ENCODE measurements at places on chromosomes 13 and 19.
A peak's percentile ranks its signal among the peaks of the same experiment; 100 is the strongest.

GRCh38 chr19:42577016-42577415 lies 17.7 kb downstream of the CEACAM8 start:
- DNase-seq, result no peak

DNA sequence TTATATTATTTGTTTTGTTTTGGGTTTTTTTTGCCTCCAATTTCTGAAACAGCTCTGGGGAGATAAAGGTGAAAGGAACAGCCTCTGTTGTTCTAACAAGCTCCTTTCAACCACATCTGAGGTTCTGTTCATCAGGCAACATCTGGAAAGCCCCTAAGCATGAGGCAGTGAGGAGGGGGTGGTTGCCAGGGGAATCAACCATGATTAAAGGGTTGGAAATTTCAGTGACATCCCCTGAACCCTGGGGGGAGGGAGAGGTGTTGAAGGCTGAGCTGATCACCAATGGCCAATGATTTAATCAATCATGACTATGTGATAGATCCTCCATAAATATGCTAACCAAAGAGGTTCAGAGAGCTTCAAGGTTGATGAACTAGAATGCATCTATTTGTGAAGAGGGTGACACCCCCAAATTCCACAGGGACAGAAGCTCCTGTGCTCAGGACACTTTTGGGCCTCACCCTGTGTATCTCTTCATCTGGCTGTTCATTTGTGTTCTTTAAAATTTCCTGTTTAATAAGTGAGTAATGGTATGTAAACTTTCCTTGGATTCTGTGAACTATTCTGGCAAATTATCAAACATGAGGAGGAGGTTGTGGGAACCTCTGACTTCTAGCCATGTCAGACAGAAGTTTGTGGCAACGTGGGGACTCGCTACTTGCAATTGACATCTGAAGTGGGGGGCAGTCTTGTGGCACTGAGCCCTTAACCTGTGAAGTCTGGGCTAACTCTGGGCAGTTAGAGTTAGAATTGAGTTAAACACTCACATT lies 221.3 kb downstream of the NHLRC3 start:
- no peak for DNase-seq

GRCh38 chr13:102779436-102780159 lies 6.0 kb upstream of the TEX30 start:
- DNase-seq, result no peak

DNA sequence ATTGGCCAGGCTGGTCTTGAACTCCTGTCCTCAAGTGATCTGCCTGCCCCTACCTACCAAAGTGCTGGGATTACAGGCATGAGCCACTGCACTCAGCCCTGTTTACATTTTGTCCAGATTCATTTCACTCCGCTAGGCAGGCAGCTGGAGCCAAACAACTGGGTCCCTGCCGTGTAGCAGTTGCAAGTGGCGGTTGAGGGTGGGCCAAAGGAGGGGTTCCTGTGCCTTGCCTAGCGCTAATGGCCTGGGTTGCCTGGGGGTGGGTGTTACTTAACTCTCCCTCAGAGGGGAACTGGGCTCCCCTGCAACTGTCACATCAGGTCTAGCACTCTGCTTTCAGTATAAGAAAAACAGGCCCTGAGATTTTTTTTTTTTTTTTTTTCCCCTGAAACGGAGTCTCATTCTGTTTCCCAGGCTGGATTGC lies 7.4 kb downstream of the ACP5 start:
- no peak for DNase-seq

DNA sequence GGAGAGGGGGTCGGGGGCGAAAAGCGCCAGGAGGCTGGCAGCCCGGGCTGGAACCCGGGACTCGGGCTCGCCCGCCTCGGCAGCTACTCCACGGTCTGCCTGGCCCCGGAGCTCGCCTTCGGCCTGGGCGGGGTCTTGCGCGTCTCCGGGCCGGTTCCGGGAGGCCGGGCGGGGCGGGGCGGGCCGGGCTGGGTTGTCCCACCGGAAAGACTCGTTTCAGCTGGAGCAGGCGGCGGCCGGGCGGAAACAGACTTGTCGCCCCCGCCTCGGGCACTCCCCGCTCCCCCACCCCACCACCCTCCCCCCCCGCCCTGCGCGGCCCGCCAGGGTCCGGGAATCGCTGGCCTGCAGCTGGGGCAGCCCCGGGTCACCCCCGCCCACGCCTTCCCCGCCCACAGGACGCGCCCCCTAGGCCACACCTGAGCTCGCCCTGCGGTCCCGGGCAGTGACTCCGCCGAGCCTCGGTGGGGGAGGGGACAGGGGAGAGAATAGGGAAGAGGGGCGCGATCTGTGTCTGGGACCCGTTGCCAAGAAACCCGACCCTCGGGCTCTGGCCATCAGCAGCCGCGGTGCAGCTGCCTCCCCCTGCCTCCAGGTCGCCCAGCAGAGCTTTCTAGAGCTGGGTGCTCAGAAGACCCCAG lies 109.4 kb downstream of the KCTD15 start:
- no peak for DNase-seq

DNA sequence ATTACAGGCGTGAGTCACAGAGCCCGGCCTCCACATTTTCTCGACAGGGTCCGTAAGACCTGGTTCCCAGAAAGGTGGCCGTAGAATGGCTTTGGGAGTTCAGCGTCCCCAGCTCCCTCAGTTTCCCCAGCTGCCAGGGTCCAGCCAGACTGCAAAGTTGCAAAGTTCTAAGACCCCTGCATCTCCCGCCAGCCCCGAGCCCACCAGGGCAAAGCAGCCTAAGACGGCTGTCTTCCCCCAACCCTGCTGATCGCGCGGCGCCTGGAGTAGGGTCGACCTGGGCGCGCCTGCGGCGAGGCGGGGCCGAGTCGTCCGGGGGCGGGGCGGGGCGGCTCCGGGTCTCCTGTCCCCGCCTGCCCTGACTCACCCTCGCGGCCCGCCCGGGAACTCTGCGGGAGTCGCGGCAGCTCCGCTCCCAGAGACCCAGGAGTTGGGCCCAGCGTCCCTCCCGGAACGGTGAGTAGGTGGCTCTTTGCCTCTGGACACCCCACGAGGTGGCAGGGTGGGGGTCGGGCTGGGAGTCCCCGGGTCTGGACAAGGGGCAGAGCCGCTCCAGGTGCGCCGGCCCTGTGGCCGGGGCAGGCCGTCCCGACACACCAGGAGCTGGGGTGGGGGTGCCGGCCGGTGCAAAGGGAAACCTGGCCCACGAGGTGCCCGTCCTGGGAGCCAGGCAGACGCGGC lies at the start of gene LRRC8E:
Gene LRRC8E, plus strand, starts transcription at position 366 of the 681 bp plus-strand sequence. CDS start 7,094 bp downstream, outside the sequence.
- no peak for DNase-seq

- peak; percentile 6 for DNase-seq
Measured at GRCh38 chr13:77874406-77874805, 44.2 kb downstream of the EDNRB start.

DNA sequence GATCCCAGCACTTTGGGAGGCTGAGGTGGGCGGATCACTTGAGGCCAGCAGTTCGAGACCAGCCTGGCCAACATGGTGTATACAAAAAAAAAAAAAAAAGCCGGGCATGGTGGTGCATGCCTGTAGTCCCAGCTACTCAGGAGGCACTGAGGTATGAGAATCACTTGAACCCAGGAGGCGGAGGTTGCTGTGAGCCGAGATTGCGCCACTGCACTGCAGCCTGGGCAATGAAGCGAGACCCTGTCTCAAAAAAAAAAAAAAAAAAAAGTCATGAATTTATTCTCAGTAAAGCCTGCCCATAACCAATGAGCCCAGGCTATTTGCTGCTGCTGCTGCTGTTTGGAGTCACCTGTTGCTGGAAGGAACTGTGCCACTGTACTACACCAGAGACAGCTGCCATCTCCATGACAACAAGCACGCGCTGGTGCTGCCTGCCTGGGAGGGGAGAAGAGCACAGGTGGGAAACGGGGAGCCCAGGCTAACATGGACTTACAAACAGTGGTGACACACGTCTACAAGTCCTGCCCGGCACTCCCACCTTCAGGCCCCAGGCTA lies 11.3 kb downstream of the ZFR2 start:
- DNase-seq, result no peak

GRCh38 chr19:33749016-33749415 lies 47.7 kb upstream of the KCTD15 start:
- no peak for DNase-seq

- no peak for DNase-seq
Measured at GRCh38 chr13:73190477-73190876, 131.7 kb downstream of the KLF5 start.

GRCh38 chr13:30340331-30341250 lies 33.2 kb upstream of the KATNAL1 start:
- peak; percentile 73 for DNase-seq

DNA sequence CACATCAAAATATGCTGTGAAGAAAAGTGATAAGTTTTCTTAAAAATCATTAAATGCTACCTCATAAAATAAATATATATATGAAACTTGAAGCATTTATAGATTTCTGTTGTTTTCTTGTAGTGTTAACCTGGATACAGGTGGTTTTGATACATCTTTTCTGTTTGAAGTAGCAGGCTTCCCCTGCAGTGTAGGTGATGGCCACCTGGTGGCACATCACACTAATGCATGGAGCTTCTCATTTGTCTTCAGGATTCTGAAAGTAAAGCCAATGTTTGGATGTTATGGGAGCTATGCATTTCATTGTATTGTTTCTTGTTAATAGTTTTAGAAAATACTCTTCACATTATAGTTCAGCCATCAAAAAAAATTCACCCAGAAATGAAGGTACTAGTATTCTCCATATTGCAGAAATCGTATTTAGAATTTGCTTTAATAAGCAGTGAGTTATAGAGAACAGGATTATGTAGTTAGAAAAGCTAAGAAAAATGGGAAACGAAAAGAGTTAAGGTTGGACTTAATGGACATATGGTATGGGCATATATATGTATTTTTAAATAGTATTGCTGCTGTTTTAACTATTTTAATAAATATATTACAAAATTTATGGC lies 18.7 kb downstream of the GPR180 start:
- DNase-seq, result no peak

- no peak for DNase-seq
Measured at GRCh38 chr13:39422845-39423565, 180.0 kb downstream of the LHFPL6 start.

GRCh38 chr19:29705706-29706105 lies 9.4 kb downstream of the C19orf12 start:
- DNase-seq, result no peak

- no peak for DNase-seq
Measured at GRCh38 chr19:46726971-46727501, 10.1 kb upstream of the PRKD2 start.

GRCh38 chr19:55683449-55684261 lies 8.6 kb downstream of the EPN1 start:
- no peak for DNase-seq

- no peak for DNase-seq
Measured at GRCh38 chr13:114017028-114017630, 43.3 kb upstream of the C13orf46 start.

DNA sequence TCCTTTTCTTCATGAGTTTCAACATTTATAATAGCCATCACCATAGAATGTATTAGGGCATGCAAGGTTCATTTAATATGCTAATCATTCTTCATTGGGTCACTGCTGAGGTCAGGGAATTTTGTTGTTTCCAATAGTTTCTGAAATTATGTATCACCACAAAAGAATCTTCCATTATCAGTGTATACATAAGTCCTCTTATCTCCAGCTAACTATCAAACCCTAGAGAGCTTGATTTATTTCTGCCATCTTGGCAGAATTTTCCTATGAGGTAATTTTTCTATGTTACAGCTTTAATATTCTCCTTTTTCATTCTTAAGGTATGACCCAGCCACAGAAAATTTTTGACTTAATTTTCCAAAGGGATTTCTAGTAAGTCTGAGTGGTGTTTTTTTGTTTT lies 415.0 kb upstream of the SLITRK1 start:
- DNase-seq, result no peak

DNA sequence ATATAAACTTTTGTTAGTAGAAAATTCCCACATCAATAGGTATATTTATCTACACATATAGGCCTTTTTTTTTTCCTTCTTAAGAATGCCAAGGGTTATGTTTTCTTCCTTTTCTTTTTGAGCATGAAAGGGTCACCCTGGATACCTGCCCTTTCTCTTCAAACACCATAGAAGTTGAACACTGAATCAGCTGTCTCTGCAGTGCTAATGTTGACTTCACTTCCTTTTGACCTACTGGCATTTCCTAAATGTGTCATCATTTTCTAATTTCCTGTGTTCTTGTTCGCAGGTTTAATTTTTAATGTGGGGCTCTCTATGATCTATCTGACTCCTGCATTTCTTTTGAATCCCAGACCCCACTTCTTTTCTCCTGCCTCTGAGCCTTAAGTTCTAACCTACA lies 532.0 kb downstream of the GPC6 start:
- no peak for DNase-seq

DNA sequence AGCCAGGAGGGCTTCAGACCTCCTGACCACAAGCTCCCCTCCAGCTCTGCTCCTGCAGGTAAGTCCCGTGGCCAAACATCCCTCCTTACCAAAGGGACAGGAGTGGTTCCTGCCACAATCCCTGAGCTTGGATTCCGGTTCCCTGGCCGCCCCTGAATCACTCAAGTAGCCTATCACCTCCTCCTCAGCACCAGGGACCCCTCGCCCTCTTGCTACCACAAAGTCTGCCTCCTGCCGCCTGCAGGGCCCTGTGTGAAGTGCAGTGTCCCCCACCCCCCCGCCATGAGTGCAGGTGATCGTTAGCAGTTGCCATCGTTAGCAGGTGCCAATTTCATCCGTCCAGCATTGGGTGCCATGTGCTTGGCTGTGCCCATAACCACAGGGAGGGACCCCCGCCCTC lies 40.8 kb upstream of the RANBP3 start:
- DNase-seq, result no peak

GRCh38 chr19:41441321-41441945 lies 1.5 kb upstream of the ERICH4 start:
- no peak for DNase-seq

- no peak for DNase-seq
Measured at GRCh38 chr13:64774915-64775314, 2455.2 kb downstream of the PCDH9 start.

GRCh38 chr19:56980906-56981305 lies 138.9 kb upstream of the USP29 start:
- DNase-seq, result no peak

DNA sequence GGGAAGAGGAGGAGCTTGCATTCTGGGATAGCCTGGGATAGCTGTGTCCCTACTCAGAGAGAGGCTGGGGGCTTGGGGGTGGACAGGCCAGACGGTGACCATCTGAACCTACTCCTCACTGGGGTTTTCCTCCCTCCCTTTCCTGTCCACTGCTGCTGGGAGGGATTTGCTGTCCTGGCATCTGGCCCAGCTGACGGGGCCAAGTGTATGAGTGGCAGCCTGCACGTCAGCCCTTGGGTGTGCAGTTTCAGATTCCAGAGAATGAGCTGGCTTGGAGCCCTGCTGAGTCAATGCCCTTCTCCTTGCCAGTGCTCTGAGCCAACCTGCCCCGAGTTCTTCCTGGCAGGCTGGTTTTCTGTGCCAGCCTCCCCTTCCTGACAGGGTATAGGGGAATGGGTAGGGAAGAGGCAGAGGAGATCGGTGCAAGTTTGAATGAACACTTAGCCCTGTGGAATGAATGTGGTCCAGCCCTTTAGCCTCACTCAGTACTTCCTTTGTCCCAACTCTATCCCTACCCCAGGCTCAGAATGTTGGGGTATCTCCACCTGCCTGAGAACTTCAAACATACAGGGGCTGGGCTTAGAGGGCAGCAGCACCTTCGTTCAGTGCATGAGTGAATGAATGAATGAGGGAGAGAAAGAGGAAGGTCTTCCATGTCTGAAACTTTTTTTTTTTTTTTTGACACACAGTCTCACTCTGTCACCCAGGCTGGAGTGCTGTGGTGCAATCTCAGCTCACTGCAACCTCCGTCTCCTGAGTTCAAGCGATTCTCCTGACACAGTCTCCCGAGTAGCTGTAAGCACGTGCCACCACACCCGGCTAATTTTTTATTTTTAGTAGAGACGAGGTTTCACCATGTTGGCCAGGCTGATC lies 1.8 kb upstream of the ANGPTL4 start:
- peak; percentile 97 for DNase-seq
